ENCODE measurements at places on chromosomes 2 and 18. TPM values are rescaled to one million over a fixed set of nuclear protein-coding genes. Genes with fewer than 3 reads are reported as not detected.

The PAIP2B gene
- 2.0 TPM for total RNA-seq

The GALNT5 gene
- 12.7 TPM for total RNA-seq

DNA sequence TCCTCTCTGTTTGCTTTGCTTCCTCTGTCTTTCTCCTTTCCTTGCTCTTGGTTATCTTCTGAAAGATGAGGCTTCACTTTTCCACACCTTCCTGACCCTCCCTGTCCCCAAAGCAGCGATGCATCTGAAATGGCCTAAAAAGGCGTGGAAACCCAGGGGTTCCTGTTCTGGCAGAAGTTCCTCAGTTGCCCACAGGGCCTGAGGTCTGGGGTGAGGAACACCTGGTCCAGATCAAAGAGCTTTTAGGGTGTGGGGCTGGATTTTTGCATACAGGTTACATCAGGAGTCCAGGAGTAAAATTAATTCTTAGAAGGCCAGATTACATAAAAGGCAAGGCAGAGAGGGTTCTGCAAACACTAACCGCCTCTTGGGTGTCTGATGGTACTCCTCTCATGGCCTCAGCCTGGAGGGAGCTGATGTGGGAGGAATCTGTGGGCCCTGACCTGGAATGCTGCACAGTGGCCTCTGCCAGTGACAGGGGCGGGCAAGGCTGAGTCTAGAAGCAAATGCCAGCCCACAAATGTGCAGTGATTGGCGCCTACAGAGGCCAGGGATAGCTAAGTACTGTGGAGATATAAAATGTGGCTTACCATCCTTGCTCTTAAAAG is 41.8 kb downstream of the INPP4A start:
- DNase-seq: no peak

DNA sequence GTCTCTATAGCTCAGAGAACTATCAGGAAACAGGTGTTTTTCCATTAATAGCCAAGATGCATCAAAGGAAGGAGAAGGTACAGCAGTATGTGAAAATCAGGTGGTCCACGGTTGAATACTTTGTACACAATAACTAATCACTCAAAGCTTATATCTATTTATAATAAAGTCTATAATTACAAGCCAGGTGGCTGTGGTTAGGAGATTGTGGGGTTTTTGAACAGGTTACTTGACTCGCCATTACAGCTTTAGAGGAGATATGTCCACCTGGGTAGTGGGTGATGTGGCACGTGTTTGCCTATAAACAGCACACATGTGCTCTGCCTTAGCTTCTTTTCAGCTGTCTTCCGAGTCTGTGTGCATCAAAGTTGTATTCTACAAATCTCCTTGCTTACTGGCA is 892.2 kb upstream of the ZEB2 start:
- DNase-seq: no peak

DNA sequence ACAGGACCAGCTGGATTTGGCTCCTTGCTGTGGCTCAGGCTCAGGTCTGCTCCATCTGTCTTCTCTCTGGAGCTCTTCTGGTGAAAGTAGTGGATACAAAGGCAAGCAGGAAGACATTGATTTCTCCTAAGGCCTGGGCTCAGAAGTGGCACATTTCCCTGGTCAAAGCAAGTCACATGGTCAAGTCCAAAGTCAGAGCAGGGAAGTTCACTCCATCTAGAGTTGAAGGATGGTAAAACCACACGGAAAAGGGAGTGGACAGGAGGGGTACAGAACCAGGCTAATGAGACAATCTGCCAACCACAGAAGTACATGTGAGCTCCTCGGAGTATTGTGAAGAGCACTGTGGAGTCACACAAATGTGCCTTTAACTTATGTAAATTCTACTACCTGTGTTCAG is 66.1 kb downstream of the MARCO start:
- peak; percentile 25 for DNase-seq

DNA sequence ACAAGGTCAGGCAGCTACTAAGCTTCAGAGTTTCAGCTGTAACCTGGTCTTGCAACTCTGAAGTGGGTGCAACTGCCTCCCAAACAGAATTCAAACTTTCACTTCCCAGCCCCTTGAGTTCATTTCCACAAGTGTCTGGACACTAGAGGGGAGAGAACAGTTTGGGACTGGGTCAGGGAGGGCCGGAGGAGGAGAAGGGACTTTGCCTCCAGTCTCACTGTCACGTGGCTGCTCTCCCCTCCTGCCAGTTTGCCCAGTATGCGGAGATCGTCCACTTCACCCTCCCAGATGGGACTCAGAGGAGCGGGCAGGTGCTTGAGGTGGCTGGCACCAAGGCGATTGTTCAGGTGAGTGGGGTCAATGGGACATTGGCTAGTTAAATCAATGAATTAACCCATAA is 20.6 kb upstream of the ANKRD53 start:
- DNase-seq: no peak

DNA sequence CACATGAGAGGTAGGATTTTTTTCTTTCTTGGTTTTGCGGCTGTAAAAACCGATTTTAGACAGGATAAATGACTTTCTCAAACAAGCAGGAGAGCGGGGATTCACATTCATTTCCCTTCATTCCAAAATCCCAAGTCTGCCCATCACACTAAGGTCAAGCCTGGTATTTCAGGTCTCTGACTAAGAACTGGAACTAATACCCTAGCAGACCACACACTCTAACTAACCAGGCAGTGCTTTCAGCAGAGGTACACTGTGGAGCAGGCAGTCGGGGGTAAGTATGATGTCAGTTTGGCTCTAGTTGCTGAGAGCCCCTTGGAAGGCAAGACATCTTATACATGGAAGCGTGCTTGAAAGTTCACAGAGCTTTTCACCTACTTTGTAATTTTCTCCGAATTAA is 128.1 kb upstream of the LHCGR start:
- no peak for DNase-seq

DNA sequence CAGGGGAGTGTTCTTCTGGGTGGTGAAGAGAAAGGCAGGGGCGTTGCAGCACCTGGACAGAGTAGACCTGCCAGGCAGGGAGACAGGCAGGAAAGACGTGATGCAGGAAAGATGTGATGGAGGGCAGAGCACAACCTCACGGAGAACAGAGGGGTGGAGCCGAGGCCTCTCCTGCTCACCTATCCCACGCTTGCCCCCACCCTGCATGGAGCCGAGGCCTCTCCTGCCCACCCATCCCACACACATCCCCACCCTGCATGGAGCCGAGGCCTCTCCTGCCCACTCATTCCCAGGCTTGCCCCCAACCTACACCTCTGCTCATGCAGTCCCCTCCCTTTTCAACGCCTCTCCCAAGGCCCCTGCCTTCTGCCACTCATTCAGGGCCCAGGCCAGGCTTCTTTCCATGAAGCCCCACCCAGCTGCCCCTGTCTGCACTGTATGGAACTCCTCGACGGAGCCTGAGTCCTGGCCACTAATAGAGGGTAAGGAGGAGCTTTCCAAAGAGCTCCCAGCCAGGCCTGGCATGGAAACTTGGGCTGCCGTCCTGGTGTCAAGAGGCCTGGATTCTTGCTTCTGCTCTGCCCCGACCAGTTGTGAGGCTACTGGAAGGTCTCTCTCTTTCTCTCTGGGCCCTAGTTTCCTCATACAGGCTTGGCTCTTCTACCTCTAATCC is 32.0 kb upstream of the LOXHD1 start:
- DNase-seq: no peak

- no peak for DNase-seq
Observed at GRCh38 chr2:194103941-194104659, 1552.9 kb upstream of the SLC39A10 start.

Measured in mammary epithelial cell (primary cell).